ENCODE measurements at places on chromosomes 3 and 15.

DNA sequence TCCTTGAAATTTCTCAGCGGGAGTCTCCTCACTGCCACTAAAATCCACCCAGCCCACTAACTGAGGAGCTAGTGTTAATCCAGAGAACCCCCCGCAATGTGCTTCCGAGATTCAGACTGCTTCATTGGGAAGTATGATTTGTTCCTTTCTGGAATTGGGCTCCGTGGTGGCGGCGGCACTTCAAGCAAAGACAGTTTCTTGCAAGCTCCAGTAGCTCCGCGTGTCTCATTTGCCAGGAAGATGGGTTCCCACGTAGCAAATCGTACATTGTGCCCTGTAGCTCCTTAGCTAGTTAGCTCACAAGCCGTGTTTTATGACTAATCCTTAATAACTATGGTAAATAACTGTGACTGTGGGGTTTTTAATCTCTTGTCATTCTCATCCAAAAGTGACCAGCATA is 45.4 kb downstream of the SLC6A1 start:
- DNase-seq = no peak

DNA sequence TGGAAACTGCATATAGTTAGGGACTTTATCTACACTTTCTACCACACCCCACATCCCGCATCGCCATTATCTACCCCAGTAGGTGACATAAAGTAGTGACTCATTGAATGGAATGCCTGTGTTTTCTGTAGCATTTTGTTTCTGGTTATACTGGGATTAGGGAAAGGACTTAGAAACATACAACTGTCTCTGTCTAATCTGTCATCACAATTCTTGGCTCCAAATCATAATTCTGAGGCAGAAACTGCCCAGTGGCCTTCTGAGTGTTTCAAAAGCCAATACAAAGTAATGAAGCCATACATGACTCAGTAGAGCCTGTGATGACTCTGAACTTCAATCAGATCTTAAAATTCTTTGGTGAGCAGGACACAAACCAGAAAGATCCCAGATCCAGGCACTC is 115.7 kb upstream of the CHRM5 start:
- DNase-seq = no peak

- no peak for DNase-seq
Observed at GRCh38 chr3:65083240-65083639, 395.4 kb upstream of the ADAMTS9 start.

DNA sequence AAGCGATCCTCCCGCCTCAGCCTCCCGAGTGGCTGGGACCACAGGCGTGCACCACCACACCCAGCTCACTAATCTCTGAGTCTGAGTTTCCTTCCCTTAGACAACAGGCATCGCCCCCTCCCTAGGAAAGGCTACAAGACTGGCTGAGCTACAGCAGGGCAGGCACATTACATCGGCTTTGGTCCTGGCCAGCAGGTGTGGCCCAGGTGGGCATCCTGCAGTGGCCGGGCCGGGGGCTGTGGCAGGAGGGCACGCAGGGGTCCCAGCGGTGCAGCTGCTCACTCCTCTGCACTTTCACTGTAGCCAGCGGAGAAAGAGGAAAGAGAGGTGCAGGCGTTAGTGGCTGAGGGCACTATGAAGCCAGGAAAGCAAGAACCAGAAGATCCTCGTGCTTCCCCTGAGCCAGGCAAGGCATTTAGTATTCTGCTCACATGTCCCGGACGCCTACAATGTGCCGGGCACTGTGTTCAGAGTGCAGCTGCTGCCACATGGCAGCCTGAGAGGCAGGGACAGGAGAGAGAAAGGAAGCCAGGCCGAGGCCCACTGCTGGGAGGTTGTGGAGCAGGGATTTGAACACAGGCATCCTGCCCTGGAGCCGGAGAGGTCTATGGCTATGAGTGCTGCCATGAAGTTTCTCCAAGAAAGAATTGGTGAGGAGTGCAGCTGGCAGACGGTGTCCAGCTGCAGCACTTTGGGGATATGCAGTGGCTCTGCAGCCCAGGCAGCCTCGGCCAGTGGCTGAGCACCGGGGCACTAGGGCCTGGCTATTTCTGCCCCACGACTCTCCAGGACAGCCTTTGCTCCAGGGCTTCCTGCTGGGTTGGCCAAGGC is 22.3 kb downstream of the GRIP2 start:
- no peak for DNase-seq

DNA sequence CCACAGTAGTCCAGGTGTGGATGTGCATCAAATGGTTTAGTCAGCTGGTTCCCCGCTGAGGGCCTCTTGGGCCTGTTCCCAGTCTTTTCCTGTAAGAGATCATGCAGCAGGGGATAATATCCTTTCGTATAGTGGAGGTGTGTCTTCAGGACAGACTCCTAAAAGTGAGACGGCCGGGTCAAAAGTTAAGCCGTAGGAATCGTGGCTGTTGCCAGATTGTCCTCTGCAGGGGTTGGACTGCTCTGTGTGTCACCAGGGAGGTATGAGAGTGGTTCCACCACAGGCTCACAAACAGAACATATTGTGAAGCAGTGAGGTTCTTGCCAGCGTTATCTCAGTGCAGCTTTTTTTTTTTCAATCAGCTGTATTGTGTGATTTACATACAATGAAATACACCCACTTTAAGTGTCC is 95.0 kb downstream of the VGLL4 start:
- DNase-seq = no peak

DNA sequence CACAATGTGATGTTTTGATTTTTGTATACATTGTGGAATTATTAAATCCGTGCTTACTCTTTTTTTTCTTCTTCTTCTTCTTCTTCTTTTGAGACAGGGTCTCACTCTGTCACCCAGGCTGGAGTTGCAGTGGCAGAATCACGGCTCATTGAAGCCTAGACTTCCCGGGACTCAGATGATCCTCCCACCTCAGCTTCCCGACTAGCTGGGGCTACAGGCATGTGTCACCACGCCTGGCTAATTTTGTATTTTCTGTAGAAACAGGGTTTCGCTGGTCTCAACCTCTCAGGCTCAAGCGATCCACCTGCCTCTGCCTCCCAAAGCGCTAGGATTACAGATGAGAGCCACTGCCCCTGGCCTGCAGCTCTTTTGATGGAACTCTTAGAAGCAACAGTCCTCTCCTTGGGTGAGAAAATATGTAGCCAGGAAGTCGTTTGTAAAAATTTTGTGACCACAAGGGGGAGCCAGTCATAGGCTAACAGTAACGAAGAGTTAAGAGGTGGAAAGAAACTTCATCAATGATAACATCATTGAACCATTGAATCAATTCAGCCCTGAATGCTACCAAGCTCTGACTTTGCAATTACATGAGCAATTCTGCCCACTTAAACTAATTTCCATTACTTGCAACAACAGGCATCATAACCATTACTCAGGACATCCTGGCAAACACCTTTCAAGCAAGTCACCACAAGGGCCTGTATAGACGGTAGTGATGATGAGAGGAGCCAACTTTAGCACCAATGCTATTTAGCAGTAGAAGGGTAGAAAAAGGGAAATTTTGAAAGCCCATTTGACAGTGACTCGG is 16.7 kb upstream of the CMTM7 start:
- peak; percentile 80 for DNase-seq

DNA sequence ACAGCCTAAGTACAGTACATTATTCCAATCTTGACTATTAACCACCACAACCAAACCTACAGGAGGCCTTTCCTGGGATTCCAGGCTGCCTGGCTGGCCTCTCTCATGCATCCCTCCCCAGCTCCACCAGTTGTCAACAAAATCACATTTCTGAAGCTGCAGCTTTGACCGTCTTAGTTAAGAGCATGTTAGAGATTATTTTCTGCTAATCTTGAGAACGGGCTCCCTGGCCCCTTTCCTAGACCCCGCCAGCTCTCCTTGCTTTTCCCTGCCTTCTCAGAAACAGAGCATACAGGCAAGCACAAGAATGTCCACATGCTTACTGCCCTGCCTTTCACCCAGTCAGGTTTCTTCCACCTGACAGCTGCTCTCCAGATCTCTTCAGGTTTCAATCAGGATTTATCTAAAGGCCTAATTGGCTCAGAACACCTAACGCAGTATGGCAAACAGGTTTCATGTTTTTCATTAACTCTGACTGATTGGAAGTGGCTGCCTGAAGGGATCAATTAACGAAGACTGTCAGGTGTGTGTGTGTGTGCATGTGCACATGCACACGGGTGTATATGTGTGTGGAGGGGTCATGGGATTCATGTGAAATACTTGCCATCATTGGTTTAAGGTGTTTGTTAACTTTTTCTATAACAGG is 12.3 kb downstream of the KY start:
- DNase-seq = no peak

GRCh38 chr3:14555835-14556234 is 15.7 kb upstream of the GRIP2 start:
- no peak for DNase-seq

GRCh38 chr3:68676136-68676535 is 256.2 kb downstream of the TAFA4 start:
- DNase-seq = no peak

- peak; percentile 72 for DNase-seq
Observed at GRCh38 chr3:188309437-188310269, 155.7 kb downstream of the LPP start.

GRCh38 chr3:45188719-45189659 is 37.1 kb downstream of the TMEM158 start:
- no peak for DNase-seq

GRCh38 chr3:66115858-66116654 is 77.3 kb upstream of the MAGI1 start:
- DNase-seq = no peak

- no peak for DNase-seq
Observed at GRCh38 chr3:52479037-52479876, 15.9 kb upstream of the STAB1 start.

DNA sequence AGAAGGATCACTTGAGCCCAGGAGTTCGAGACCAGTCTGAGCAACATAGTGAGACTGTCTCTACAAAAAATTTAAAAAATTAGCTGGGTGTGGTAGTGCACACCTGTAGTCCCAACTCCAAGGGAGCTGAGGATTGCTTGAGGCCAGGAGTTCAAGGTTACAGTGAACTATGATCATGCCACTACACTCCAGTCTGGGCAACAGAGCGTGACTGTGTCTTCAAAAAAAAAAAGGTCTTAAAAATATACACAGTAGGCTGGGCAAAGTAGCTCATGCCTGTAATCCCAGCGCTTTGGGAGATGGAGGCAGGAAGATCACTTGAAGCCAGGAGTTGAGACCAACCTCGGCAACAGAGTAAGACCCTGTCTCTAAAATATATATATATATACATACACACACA is 11.2 kb upstream of the CAMK1 start:
- no peak for DNase-seq

GRCh38 chr3:48656061-48656840 is 6.4 kb downstream of the CELSR3 start:
- DNase-seq = peak; percentile 79

DNA sequence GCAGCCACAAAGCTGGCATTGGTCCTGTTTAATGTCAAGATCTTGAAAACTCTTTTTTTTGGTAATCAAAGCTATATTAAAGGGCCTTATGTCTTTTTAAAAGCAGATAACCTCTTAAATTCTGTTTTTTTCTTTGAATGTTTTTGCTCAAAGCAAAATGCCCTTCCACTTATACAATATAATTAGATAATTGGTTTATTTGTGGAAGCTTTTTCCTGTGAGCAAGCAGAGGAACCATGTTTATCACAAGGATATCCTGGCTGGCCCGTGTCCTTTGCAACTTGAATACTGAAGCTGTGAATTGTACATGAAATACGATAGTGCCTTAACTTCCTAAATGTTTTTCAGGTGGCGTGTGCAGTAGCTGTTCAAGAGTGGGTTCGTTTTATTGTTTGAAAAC is 2.6 kb downstream of the ST3GAL6 start:
- no peak for DNase-seq
